ENCODE measurements at places on chromosomes 1 and 21. TPM values are rescaled to one million over a fixed set of nuclear protein-coding genes. Genes with fewer than 3 reads are reported as not detected.

The SYTL1 gene
- 0.32 TPM for polyA plus RNA-seq

The SLC35F3 gene
- 0.05 TPM for polyA plus RNA-seq

The FAM78B gene
- 0.05 TPM for polyA plus RNA-seq

DNA sequence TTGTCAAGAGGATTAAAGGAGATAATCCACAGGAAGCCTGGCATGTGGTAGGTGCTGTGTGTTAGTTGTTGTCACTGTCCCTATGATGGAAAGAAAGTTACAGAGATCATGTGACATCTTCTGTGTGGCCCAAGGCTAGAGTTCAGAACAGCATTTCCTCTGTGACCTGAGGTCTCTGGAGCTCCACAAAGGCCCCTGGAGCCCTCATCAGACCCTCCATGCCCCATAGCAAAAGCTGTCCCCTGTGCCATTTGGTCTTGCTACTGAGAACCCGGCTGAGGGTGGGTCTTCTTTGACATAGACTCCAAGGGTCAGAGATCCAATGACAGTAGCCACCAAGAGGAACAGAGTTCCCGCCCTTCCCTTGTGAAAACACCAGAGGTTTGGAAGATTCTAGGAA lies 8.1 kb downstream of the CELA2B start:
- DNase-seq, result no peak

DNA sequence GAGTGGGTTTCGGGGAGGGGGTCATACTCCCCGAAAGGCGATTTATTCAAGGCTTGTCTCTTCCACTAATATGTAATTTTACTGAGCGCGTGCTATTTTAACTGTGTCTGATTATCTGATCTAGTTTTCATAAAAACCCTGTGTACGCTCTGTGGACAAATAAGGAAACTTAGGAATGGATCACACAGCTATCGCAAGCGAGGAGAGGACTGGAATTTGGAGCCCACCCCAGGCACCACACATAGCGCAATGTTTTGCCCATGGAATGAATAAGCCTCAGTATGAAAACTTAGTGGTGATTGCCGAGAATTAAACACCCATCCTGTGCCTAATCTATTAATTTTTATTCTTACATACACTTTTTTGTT lies 9.8 kb upstream of the RAB42 start:
- no peak for DNase-seq

- no peak for DNase-seq
Observed at GRCh38 chr1:64536836-64537490, 67.0 kb downstream of the CACHD1 start.

DNA sequence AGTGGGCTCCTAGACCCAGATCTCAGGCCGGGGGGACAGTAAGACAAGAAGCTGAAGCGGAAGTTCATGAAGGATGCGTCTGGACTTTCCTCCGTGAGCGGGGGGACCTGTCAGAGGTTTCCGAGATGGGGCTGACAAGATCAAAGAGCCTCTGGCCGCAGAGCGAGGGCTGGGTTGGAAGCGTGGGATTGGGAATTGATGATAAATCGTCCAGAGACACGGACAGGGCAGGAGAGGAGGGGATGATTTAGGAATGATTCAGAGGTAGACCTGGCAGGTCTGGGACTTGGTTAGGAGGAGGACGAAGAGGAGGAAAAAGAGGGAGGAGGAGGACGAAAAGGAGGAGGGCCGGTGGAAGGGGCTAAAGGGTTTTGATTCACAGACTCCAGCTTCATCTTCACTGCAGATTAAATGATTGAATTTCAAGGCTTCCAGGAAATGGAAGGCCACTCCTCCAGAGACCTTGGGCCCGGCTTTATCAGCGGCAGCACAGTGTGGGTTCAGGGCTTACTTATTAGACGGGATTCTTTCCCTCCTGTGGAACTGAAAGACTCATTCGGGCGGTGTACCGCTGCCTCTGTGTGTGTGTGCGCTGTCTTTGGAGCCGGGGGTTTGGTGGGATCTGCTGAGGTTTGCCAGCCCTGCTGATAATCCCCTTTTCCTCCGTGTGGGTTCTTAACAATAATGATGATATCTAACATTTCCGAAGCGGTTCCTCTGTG lies 85.7 kb upstream of the SLC45A1 start:
- DNase-seq, result no peak

DNA sequence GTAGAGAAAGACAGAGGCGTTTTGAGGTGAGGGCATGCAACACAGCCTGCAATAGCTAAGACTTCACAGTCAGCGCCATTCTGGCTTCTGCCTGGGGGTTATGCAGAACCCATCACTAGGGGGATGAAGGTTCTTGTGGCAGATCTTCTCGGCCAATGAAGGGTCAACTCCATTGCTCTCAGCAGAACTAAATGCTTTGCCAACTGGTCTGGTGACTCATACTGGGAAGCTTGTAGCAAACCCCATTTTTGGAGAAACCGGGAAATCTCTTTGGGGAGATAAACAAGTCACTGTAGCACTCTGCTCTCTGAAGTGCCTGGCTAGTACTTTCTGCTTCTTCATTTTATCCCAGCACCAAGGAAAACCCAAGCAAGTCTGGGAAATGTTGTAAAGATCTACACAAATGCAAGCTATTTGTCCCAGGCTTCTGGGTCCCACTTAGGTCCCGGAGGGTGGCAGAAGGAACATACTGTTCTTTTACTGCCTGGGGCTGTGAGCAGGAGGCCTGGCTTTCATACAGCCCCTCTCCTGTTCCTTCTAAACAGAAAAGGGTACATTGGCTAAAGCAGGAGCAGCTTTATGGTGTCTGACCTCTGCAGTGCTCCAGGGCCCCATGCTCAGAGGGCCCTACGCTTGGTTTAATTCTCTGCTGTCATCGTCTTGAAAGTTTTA lies 28.8 kb downstream of the SHISA4 start:
- DNase-seq, result peak; percentile 73

DNA sequence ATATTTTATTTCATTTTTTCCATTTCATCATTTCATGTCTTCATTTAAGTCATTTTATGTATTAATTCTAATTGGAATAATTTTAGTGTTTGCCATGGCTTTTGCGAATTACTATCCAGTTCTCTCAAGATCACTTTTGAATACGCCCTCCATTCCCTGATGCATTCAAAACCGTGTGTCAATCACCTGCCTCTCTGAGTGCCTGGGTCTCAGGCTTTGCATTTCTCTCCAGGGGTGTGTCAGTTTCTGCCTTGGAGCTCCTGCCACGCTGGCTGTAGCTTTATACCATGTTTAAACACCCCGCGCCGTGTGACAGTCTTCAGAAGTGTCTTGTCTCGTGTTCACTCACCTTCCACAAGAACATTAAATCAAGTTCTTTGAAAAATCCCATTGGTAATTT lies 7.4 kb upstream of the DNMT3L start:
- no peak for DNase-seq

DNA sequence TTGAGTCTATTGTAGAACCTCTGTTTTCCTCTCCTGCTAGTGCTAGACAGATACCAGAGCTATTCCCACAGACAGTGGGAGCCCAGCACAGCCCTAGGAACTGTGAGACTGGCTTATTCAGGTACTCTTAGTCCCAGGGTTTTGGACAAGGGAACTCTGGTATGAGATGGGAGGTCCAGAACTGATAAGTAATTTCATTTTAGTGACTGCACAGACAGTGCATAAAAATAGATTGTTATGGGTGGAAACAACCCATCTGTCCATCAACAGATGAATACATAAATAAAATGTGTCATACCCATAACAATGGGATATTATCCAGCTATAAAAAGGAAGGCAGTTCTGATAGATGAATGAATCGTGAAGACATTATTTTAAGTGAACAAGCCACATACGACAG lies 9.0 kb downstream of the EPS8L3 start:
- DNase-seq, result no peak

DNA sequence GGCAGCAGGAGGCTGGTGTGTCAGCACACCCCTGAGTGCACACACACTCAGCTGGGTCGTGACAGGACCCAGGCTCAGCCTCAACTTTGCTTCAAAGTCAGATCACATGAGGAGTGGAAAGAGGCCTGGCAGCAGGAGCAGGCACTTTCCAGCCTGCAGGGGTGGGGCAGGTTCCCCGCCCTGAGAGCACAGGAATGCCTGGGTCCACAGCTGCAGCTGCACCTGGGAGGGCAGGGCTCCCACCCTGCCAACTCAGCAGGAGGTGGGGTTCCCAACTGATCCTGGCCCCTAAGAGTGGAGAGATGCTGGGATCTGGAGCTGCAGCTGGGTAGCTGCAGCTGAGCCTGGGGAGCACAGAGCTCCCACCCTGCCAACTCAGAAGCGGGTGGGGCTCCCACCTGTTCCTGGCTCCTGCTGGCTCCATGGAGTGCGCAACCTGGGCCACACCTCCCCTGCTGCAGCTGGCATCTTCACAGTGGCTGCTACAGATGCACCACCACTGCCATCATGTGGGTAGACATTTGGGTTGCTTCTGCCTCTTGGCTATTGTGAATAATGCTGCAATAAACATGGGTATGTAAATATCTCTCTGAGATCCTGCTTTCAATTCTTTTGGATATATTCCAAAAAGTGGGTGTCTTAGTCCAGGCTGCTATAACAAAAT lies 415.4 kb downstream of the TTLL7 start:
- DNase-seq, result no peak

DNA sequence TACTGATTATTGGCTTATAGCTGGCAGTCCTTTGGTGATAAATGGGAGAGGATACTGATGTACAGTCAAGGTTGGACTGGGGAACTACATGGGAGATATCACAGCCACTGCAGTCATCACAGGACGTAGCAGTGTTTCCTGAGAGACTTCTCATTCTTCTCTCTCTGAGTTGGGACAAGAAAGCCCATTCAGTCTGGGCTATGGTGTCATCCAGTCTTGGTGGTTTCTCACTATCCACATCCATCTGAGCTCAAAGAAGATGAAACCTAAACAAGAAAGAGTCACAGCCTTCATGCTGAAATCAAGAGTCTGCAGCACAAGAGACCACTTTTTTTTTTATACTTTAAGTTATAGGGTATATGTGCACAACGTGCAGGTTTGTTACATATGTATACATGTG lies 12.8 kb upstream of the CD53 start:
- DNase-seq, result no peak

GRCh38 chr1:110173466-110174105 lies 23.3 kb downstream of the SLC6A17 start:
- no peak for DNase-seq
